Renal cortical epithelial cell (primary cell): ENCODE measurements at places on chromosomes 2 and 18.

DNA sequence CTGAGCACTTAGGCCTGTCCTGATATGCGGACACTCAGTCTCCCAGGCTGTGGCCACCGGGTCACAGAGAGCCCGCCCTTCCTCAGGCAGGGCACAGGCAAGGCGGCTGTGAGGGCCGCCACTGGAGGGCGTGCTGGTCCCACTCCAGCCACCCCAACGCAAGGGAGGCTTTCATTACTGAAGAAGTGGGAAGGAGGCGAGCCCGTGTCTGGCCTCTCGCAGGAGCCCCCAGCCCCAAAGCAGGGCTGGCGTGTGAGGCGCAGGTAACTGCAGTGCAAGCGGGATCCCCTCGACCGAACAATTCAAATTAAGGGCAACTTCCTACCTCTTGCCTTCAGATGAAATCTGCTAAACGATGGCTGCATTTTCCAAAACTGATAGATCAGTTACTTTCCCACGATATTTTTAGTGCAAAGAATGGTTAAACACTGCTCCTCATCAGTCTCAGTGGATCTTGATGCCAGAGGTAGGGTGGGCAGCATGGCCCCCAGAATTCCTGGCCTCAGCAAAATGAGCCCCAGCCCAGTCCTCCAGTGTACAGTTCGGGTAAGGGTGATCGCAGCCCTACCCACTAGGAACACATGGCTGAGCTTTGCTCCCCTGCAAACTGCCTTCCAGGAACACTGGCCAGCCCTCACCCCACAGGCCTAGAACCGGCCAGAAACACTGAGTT lies 97.2 kb downstream of the SEPTIN10 start:
- no peak for DNase-seq

DNA sequence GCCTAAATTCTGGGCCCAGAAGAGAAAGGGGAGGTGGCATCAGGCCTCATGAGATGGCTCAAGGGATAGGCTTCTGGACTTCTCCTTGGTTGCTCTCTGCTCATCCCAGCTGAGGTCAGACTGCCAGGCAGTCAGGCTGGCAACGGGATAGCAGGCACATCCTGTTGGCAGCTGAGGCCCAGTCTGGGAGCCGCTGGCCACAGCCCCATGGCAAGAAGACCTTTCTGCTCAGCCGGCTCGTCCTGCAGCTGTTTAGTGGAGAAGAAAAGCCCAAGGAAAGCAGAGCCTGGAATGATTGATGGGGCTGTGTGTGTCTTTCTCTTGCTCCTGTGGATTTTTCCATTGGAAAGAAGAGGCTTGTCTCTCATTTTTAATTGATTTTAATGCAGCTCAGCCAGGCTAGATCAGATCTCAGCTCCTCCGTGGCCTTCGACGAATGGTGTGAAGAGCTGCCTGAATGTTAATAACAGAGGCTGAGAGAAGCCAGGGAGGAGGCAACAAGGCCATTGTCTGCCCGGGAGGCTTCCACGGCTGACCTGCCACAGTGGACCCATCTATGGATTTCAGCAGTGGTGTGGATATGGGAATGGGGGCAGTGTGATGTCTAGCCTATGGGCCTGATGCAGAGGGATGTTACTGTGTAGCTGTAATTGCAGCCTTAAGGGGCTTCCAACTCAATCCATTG lies 99.5 kb downstream of the HS1BP3 start:
- no peak for DNase-seq

GRCh38 chr2:16628314-16628713 lies 37.3 kb downstream of the CYRIA start:
- DNase-seq = no peak

- no peak for DNase-seq
Measured at GRCh38 chr2:197673606-197674005, 1.8 kb downstream of the RFTN2 start.

DNA sequence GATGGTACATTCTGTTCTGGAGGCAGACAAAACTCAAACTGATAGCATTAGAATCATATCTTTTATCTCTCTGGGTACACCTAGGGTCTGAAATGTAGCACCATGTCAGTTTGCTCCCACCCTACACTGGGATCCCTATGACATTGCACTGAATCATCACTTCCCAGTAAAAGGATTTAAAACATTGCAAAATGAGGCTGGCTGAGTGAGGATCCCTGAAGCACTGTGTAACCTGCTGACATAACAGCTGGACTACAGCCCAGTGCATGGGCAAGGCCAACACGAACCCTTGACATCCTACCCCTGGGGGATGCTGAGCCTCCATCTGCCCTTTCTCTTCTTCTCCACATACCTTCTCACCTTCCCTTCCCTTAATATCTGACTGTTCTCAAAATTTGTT lies 253.2 kb downstream of the TTC32 start:
- peak; percentile 89 for DNase-seq
